ENCODE measurements at places on chromosomes 7 and 10. TPM values are rescaled to one million over a fixed set of nuclear protein-coding genes. Genes with fewer than 3 reads are reported as not detected.

The VSTM4 gene
- total RNA-seq, result 0.13 TPM

The CPN1 gene
- not detected for total RNA-seq

The LRGUK gene
- 0.23 TPM for total RNA-seq

The ACSM6 gene
- total RNA-seq, result not detected

The MYO1G gene
- total RNA-seq, result 0.41 TPM
